ENCODE measurements at places on chromosomes 1 and 21.

GRCh38 chr21:16420031-16420724 is 690.4 kb downstream of the USP25 start:
- peak; percentile 74 for DNase-seq

- no peak for DNase-seq
Measured at GRCh38 chr1:226975259-226976250, 35.5 kb downstream of the COQ8A start.

GRCh38 chr21:19535356-19535755 is 1131.8 kb upstream of the TMPRSS15 start:
- no peak for DNase-seq

DNA sequence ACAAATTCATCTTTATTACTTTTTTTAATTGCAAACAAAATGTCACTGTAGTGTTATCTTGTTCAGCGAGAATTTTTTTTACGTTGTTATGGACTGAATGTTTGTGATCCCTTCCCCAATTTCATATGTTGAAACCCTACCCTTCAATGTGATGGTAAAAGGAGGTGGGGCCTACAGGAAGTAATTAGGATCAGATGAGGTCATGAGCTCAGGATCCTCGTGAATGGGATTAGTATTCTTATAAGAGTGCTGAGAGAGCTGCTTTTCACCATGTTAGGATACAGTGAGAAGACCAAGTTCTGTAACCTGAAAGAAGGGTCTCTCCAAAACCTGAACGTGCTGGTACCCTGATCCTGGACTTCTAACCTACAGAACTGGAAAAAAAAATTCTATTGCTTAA is 646.0 kb upstream of the TMPRSS15 start:
- no peak for DNase-seq

DNA sequence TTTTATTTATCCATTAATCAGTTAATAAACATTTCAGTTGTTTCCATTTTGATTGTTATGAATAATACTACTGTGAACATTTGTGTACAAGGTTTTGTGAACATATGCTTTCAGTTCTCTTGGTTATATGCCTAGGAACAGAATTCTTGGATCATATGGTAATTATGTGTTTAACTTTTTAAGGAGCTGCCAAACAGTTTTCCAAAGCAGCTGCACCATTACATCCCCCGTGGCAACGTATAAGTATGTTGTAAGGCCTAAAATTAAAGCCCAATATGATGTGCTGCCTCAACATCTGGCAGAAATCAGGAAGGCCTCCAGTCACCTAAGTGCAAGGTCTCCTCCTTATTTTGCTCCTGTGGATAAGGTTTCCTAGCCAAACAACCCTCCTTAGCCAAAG is 235.6 kb upstream of the CACYBP start:
- DNase-seq = no peak

GRCh38 chr21:16186742-16187141 is 457.0 kb downstream of the USP25 start:
- no peak for DNase-seq

- no peak for DNase-seq
Measured at GRCh38 chr1:76940571-76941335, 73.5 kb downstream of the ST6GALNAC5 start.

- no peak for DNase-seq
Measured at GRCh38 chr1:185292237-185292636, 24.8 kb downstream of the IVNS1ABP start.

GRCh38 chr1:77342745-77343144 is 60.9 kb downstream of the AK5 start:
- no peak for DNase-seq

DNA sequence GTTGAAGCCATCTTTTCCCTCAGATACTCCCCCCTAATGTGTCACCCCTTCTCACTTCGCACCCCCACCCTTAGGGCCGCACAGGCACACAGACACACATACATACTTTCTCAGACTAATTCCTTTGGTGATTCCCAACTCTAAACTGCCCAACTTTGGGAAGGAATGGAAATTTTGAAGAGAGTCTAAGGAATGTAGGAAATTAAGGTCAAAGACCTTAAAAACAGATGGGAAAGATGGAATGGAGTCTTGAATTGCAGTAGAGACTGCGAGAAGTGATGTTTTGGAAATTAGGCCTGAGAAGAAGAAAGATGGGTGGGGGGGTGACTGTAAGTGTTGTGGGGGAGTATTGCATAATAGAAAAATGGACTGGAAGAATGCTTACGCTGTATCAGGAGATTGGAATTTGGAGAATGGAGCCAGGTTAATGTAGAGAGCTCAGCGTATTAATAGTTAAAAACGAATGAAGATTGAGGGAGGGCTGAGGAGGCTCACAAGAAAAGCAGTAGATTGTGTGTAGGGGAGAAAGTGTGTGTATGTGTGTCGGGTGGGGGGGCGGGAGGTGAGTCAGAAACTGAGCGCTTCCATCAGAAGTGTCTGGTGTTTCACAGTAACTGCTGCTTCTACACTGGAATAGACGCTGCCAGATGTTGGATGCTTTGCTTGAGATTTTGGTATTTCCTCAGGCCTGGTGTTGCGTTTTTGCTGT is 1.7 kb downstream of the PIP5K1A start:
- DNase-seq = no peak

GRCh38 chr1:40318970-40319621 is 2.0 kb upstream of the COL9A2 start:
- no peak for DNase-seq

DNA sequence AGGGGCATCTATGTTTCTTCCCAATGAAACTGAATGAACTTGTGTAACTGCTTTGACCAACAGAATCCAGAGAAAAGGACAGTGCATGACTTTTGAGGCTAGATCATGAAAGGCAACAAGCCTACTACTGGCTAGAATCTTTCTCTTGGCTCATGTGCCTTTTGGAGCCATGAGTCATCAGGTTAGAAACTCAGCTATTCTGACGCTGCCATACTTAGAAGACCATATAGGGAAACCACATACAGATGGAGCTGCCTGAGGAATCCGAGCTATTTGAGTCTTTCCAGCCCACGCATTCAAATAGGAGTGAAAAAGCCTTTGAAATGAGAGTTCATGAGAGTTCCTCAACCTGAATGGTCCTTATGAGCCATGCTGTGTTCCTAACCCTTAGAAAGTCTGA is 738.5 kb upstream of the CHRM3 start:
- no peak for DNase-seq

DNA sequence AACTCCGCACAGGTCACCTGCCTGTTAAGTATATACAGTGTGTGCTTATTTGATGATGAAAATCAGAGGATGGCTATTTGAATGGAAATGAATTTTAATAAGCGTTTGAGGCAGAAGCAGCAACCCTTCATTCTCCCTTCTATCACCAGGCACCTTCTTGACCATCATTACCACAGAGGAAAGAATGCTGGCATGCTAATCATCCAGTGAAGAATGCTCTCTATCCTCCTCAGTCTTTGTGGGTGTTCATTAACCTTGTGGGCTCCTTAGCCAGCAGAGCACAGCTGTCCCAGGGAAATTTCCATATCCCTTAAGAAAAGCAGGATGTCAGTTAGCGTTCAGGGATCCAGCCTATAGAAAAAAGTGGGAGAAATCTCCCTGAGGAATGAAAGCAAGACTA is 428.0 kb upstream of the CAMK1G start:
- DNase-seq = no peak

DNA sequence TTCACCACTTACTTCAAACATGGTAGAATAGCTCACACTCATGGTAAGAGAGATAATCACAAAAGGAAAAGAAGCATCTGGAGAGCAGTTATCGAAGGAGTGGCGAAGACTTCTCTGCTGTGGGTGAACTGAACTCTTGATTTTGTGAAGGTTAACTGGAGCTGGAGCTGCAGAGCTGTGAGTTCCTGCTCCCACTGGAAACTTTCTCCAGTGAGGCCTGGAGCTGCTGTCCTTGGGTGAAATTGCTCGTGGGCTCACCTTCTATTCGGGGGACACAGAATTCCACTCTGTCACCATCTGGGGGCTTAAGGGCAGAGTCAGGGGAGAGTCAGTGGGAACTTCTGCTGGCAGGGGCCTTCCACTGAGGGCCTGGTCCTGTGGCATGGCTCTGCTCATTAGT is 45.9 kb downstream of the MAB21L3 start:
- no peak for DNase-seq

DNA sequence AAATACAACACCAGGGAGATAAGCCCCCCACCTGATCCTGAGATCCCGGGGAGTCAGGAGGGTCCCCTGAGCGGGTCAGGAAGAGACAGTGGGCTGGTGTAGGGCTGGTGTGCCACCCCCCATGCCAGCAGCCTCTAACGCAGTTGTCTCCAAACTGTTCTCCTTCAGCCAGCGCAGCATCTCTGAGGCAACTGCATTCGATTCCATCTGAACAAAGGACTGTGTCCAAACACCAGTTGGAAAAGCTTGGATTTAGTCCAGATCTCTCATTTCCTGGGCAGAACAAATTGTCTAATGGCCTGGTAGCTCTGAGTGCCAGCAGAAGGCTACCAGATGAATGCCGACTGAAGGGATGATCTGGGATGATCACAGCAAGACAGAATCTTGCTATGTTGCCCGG is 44.1 kb upstream of the EIF4G3 start:
- no peak for DNase-seq

GRCh38 chr1:25072461-25072860 is 142.4 kb upstream of the RUNX3 start:
- DNase-seq = no peak

DNA sequence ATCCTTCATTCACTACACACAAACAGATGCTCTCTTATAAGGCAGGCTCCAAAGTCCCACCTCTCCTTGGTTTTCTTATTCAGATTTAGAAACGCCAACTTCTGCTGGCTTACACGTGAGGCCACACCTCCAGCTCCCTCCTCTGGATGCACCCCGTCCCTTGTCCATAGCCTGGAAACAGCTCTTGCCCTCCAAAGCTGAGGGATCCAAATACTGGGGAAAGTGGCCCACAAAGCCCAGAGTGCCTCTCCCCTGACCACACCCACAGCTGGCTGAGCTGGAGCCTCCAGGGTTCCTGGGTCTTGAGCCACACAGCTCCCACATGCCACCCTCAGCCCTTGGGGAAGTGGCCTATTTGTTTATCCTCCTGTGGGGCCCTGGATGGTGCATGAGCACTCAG is 4.5 kb downstream of the LAD1 start:
- DNase-seq = no peak

- no peak for DNase-seq
Measured at GRCh38 chr1:184953600-184954219, 20.6 kb downstream of the NIBAN1 start.

DNA sequence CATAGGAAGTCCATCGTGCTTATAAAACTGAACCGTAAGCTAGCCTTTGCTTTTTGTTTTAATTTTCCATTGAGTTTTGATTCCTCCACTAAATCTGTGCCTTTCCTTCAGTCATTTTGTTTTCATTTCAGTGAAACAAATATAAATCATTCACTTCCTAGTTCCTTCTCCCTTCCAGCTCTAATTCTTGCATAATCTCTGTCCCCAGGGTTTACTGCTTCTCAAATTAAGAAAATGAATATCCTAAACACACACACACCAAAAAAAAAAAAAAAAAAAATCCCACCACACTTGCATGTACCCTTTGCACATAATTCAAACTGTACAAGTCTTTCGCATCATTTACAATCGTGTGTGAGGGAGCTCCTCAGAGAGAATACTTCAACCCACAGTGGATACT is 6.8 kb downstream of the KCNH1 start:
- no peak for DNase-seq

DNA sequence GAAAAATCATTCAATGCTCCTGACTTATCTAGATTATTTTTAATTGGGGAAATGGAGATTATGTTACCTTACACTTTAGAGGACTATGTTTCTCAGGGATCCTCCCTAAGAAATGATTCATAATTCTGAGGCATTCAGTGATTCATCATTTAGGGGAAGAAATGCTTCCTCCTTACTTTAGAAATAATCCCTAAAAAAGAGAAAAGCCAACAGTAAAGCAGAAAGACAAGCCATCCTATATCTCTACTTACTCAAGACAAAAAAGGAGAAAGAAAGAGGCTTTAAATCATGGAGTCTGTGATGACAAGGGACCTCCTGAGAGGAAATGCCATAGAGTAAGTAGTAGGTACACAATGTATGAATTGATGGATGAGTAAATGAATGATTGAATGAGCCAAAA is 137.0 kb downstream of the BRINP2 start:
- DNase-seq = no peak

GRCh38 chr1:77781683-77782082 is 2.2 kb downstream of the MIGA1 start:
- no peak for DNase-seq

DNA sequence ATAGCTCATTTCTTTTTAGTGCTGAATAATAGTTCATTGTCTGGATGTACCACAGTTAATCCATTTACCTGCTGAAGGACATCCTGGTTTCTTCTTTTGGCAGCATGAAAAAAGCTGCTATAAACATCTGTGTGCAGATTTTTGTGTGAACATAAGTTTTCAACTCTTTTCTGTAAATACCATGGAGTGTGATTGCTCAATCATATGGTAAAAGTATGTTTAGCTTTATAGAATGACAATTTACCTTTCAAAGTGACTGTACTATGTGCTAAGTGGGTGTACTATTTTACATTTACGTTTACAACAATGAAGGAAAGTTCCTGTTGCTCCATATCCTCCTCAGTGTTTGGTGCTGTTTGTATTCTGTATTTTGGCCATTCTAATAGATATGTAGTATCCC is 49.0 kb downstream of the RUNX3 start:
- no peak for DNase-seq

DNA sequence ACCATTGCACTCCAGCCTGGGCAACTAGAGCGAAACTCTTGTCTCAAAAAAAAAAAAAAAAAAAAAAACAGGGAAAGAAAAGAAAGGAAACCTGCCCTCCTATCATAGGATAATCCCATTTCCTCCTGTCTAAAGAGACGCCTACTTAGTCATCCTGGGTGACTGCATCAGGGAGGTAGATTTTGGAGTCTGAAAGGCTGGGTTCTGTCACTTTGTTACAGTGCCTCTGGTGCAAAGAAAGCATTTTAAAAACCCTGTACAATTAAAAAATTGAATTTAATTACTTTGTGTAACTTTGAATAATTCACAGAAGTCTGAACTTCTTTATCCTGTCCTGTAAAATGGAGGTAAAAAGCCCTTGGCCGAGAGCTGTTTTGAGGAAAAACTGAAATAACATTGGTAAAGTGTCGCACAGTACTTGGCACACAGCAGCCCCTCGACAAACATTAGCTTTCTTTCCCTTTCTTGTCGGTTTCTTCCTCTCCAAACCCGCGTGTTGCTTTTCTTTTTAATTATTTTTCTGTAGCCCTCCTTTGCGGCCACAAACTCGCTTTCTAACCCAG is 657 bp upstream of the HDAC1 start:
- DNase-seq = no peak

GRCh38 chr1:50424045-50424883 is 1.0 kb upstream of the DMRTA2 start:
- peak; percentile 80 for DNase-seq
